ENCODE measurements at places on chromosomes 3 and 15. TPM values are rescaled to one million over a fixed set of nuclear protein-coding genes. Genes with fewer than 3 reads are reported as not detected.

Gene LXN
- 5.5 TPM for total RNA-seq

GRCh38 chr3:150149651-150150051 lies 179.0 kb upstream of the PFN2 start:
- no peak overlapping the region for H3K4me3 ChIP-seq
- H3K27me3 ChIP-seq, result peaks cover 13% of the 10 kb centered on the region
- no peaks in the 10 kb centered on the region for H3K36me3 ChIP-seq
- DNase-seq, result no peak
- H3K4me1 ChIP-seq, result peaks cover 12% of the 10 kb centered on the region

- no peak overlapping the region for H3K4me3 ChIP-seq
- H3K4me1 ChIP-seq, result no peaks in the 10 kb centered on the region
- no peak overlapping the region for H3K27ac ChIP-seq
- no peaks in the 10 kb centered on the region for H3K27me3 ChIP-seq
- no peaks in the 10 kb centered on the region for H3K36me3 ChIP-seq
- no peak for DNase-seq
Observed at GRCh38 chr3:21159543-21159906, 591.5 kb downstream of the ZNF385D start.

DNA sequence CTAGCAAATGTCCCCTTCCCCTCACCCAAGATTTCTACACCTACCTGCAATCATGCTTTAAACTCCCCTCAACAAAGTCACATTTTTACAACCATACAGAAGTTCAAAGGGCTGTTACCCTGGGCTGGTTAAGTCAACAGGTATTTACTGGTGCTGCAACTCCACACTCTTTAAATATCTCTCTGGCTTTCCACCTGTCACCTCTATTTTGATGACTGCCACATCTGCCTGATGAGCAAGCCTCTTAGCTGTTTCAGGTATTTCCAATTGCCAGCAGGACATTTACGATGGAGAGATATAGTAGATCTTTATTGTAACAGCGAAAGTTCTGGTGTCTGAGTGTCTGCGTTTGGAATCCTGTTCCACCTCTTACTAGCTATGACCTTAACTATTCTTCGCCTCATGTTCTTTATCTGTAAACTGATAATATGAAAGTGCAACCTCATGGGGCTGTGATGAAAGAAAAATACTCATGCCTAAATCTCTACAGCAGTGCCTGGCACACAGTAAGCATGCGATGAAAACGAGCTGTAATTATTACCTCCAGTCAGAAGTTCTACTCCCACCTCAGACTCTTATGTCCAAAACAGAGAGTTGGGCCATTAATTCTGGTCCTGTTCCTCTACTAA lies 44.2 kb upstream of the TPM1 start:
- no peaks in the 10 kb centered on the region for H3K4me1 ChIP-seq
- H3K36me3 ChIP-seq, result no peaks in the 10 kb centered on the region
- no peak overlapping the region for H3K4me3 ChIP-seq
- no peaks in the 10 kb centered on the region for H3K27me3 ChIP-seq

Measured in activated T-cell treated with anti-CD3 and anti-CD28 coated beads, Interleukin-2, amount 50 U/mL, for 72 hours (primary cell).